NCI-H2029 (cell line): ENCODE measurements at places on chromosomes 5 and 9.
A peak's percentile ranks its signal among the peaks of the same experiment; 100 is the strongest.

DNA sequence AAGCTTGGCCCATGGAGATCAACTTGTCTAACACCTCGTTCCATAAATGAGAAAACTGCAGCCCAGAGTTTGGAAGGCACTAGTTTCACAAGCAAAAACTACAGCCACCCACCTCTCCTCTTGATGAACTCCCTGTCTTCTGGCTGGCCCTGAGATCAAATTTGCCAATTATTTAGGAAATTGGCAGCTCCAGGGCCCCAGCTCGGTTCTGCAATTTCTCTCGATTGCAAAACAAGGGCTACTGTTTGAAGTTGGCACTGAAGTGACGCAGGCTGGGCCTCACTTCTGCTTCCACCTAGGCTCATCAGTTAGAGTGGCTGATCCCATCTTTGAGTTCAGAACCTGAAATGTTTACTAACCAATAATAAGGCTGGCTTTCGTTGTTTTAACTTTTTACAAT, 3.7 kb upstream of the GPX3 start:
- DNase-seq = no peak

GRCh38 chr5:35002459-35002858, 45.3 kb downstream of the AGXT2 start:
- no peak for DNase-seq

DNA sequence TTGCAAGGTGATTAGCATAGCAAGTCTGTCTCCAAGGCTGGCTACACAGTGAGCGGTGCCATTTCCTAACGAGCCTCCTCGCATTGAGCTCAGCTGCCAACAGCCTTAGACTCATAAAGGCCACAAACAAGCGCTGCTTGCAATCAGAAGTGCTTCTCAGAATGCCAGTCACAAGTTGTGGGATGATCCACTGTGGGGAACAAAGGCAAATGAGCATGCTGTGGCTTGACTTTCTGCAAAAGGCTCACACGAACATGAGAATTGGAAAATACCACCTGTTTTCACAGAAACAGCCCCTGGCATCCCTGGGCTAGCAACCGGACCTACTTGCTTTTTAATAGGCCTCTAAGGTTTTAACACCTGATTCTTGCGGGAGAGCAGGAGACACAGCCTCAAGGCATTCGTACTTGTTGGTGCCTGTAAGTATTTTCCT, 215.5 kb downstream of the FANCC start:
- DNase-seq = no peak

DNA sequence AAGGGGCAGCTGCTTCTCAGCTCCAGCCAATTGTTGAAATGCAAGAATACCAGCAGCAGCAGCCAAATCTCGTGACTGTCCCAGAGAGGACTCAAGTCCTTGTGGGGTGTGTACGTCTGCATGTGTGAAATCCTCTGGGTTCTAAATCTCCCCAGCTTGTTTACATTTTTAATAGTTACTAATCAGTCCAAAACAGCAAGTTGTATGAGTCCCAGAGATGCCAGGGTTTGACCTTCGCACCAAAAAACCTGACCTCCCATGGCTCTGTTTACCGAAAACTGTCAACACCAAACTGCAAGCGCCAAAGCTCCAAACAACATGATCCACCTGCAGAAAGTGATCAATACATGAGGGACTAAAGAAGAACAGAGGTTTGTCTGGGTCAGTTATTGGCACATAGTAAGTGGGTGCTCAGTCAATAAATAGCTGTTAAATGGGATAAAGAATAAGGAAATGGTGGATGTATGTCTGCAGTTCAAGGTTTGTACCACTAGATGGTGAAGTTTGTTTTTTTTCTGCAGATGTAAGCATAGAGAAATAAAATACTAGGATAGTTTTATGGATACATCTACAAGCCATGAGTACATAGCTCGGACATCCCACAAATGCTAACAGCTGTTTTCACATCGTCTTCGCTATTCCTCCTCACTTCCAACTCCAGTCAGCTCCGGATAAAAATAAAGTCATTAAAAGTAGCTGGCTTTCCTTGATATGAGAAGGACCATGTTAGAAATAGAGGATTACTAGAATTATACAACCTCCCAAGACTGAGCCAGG, 85.3 kb upstream of the ADRB2 start:
- DNase-seq = no peak

- DNase-seq = no peak
Measured at GRCh38 chr5:39835371-39835770, 410.6 kb upstream of the DAB2 start.

DNA sequence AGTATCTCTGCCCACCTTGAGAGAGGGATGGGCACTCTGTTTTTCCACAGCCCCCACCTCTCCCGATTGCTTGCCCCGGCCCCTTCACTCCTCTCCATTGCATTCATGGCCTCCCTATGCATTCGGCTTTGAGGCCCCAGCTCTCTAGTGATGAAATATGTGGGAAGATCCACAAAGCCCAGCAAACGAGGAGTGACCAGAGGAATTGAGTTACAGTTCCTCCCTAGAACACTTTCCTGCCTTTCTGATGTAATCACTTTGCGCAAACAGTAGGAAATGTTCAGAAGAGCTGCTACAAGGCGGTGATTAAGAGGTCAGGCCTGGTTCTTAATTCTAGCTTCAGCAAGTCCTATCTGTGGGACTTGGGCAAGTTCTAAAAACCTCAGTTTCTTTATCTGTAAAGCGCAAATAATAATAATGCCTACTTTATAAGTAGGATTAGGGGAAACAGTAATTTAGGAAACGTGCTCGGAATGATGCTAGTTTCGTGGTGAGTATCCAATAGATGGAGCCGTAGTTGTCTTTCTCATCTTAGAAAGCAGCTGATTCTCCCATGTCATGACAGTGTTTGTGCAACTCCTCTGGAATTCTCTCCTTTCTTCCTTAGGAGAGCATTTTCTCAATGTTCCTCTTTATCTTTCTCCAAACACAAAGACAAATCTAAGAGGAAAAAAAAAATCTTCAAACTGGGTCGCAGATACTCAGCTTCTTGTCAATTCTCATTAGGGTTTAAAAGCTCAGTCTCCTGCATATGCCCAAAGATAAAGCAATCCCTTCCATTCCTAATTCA, 99.5 kb upstream of the MSX2 start:
- DNase-seq = no peak

GRCh38 chr5:102523541-102524175, 24.9 kb upstream of the SLCO6A1 start:
- no peak for DNase-seq

- peak; percentile 15 for DNase-seq
Measured at GRCh38 chr9:4489919-4490704, at the start of gene SLC1A1. Gene SLC1A1 (plus strand): TSS chr9:4490468. CDS start chr9:4490680, 212 bp downstream.

DNA sequence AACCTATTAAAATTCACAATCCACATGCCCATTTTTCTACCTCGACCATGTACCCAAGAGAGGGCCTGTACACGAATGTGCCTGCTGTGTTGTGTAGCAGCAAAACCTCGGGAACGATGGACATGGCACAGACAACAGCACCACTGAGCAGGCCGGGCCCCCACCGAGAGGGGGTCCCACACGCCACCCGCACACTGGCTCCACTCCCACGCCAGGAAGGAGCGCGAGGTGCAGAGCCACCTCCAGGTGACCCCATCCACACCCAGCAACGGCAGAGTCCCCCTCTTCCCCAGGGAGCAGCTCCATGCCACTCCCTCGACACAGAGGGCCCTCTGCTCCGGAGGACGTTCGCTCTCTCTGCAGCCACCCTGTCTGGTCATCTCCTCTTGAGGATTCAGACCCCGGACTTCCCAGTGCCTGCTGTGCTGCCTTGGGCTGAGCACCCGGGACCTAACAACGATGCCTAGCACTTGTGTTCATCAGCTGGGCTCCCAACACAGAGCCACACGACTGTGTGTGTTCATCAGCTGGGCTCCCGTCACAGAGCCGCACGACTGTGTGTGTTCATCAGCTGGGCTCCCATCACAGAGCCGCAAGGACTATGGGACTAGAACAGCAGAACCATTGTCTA, 25.3 kb upstream of the ADAMTS2 start:
- no peak for DNase-seq

GRCh38 chr5:168658394-168658793, 79.2 kb upstream of the PANK3 start:
- DNase-seq = no peak

DNA sequence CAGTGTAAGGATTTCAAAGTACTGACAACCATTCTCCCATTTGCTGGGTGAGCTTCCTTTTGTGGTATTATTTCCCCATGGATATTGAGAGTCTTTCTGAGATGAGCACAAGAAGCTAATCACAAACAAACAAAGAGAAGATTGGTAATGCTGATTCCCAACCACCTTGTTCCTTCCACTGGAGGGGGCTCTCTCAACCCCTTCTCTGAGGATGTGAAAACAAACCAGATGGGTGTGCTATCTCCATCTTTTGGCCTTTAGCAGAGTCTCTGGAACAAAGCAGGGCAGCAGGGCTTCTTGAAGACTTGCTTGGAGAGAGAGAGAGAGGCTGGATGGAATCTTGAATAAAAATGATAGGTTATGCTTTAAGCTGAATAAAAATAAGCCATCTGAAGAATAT, 576.7 kb upstream of the ZNF462 start:
- no peak for DNase-seq

DNA sequence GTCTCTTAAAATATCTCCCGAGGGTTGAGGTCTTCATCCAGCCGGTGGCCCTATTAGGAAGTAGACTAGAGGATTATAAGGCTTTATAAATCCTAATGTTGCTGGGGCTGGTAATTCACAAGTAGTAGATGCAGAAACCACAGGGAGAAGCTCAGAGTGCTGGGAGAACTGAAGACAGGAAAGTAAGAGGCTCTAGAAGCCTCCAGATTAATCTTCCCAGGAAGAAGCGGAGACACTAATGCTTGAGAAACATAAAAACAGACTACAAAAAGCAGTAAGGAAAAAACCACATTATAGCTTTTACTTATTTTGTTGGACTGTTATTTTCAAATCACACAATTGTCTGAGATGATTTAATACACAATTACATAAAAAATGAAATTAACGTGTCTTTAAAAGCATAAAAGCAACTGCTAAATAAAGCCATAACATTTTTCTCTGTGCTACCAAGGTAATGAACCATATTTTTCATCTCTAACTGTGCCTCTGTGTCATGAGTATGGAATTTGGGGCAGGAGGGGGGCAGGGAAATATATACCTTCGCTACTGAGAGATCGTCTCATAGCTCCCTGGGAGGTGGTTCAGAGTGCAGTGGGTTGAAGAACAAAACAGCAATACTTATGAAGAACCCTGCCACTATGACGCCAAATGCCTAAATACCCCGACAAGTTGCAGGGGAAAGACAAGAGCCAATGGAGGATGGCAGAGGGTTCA, 806.2 kb upstream of the WWC1 start:
- DNase-seq = no peak

DNA sequence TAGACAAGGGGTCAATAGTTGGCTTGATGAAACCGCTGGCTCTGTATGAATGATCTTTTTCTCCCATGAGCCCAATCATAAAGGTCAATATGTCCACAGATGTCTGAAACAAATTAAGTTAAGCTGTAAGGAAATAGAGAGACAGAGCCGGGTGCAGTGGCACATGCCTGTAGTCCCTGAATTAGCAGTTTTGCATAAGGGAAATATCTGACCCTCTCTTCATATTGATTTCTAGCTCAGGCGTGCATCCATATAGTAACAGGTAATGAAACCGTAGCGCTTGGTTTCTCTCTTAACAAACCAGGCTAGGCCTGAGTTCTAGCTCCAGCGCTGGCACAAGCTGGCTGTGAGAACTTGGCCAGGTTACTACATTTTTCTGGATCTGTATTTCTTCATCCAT, 118.1 kb upstream of the ERCC6L2 start:
- no peak for DNase-seq

- no peak for DNase-seq
Measured at GRCh38 chr9:121299467-121300282, 31.7 kb downstream of the GSN start.

DNA sequence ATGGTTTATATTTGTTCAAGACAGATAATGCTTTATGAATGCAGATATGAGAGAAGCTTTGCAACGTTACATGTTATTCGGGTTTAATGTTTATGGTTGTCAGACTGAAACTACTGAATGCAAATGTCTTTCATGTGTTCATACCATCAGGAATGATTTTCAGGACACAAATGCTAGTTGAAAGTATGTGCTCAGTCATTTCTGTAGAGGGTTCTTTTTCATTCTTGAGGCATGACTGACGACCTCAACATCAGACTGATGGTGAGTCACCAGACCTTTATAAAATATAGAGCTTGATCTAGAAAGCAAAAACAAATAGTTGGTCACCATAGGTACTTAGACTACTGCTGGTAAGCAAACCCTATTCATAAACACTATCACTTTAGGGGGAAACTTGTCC, 287.3 kb upstream of the NUDT12 start:
- no peak for DNase-seq

DNA sequence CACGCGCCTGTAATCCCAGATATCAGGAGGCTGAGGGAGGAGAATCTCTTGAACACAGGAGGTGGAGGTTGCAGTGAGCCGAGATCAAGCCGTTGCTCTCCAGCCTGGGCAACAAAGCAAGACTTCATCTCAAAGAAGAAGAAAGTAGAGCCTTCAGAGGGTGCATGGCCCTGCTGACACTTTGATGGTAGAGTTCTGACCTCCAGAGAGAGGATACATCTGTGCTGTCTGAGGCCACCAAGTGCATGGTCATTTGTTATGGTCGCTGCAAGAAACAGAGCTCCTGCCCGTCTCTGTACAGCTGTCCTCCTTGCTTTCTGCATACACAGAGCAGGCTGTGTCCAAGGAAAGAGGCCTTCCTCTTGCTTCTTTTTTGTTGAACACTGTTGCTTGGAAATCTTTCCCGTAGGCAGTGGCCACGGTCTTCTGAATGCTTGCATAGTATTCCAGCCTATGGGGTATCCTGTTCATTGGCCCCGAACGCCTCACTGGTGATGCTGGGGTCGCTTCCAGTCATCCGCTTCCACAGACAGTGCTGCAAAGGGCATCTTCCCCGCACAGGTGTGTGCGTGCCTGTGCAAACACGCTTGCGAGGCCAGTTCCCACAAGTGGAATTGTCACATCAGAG, 36.8 kb upstream of the UNC5A start:
- no peak for DNase-seq

GRCh38 chr5:14202462-14202861, 59.3 kb downstream of the TRIO start:
- no peak for DNase-seq

GRCh38 chr5:65866837-65867521, 59.4 kb upstream of the ERBIN start:
- DNase-seq = no peak

- no peak for DNase-seq
Measured at GRCh38 chr9:97752274-97752673, 55.1 kb upstream of the XPA start.

- no peak for DNase-seq
Measured at GRCh38 chr9:75149841-75150241, 61.5 kb downstream of the OSTF1 start.

GRCh38 chr5:178222292-178222691, 10.3 kb downstream of the PHYKPL start:
- DNase-seq = no peak

GRCh38 chr5:53068291-53068836, 41.2 kb downstream of the MOCS2 start:
- DNase-seq = no peak

- DNase-seq = no peak
Measured at GRCh38 chr9:79000230-79001002, 571.3 kb upstream of the TLE4 start.

GRCh38 chr9:72661401-72662135, 140.2 kb downstream of the TMC1 start:
- DNase-seq = no peak
